Endodermal cell (in vitro differentiated cells): ENCODE measurements at places on chromosomes 1 and 21. TPM values are rescaled to one million over a fixed set of nuclear protein-coding genes. Genes with fewer than 3 reads are reported as not detected.

Gene TRIM46
- 4.2 and 5.1 TPM in 2 replicates for total RNA-seq

Gene FAM163A
- total RNA-seq: 0.12 TPM in 1 of 3 replicates, not detected in the others

Gene MANEAL
- total RNA-seq: 2.8 to 9.0 TPM (median 7.0 TPM) in 3 replicates

Gene SERTAD4
- total RNA-seq: 0.50 to 0.58 TPM (median 0.54 TPM) in 3 replicates

Gene CHD1L
- 107 to 127 TPM (median 117 TPM) in 3 replicates for total RNA-seq

DNA sequence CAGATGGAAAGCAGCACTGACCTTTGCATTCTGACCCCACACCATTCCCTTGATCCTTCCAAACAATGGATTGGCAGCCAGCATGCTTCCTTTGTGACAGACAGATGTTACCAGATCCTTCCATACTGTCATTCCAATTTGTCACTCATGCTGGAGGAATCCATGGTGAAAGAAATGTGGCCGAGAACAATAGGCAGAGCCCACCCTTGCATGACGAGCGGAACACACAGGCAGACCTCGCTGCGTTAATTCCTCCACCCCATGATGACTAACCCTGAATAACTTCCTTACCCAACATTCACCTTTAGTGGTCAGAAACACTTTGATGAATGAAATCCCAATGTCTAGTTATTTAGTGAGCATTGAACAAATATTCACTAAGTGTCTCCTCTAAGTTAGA lies 45.1 kb downstream of the PDPN start:
- DNase-seq: no peak

- no peak for DNase-seq
Measured at GRCh38 chr1:22133931-22134324, 9.0 kb downstream of the WNT4 start.

GRCh38 chr1:20903437-20903836 lies 116.3 kb upstream of the HP1BP3 start:
- DNase-seq: no peak

DNA sequence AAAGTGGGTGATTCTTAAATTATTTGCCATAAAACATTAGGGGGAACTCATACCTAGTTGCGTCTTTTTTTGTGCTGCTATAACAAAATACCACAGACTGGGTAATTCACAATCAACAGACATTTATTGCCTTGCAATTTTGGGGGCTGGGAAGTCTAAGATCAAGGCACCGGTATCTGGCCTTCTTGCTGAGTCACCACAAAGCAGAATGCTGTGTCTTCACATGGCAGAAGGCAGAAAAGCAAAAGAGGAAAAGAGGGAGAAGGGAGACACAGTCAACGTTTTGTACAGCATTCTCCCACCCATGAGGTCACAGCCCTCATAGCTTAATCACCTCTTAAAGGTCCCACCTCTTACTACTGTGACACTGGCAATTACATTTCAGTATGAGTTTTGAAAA lies 291.0 kb downstream of the CHRM3 start:
- no peak for DNase-seq

GRCh38 chr1:197557302-197557701 lies 218.0 kb downstream of the DENND1B start:
- DNase-seq: no peak

DNA sequence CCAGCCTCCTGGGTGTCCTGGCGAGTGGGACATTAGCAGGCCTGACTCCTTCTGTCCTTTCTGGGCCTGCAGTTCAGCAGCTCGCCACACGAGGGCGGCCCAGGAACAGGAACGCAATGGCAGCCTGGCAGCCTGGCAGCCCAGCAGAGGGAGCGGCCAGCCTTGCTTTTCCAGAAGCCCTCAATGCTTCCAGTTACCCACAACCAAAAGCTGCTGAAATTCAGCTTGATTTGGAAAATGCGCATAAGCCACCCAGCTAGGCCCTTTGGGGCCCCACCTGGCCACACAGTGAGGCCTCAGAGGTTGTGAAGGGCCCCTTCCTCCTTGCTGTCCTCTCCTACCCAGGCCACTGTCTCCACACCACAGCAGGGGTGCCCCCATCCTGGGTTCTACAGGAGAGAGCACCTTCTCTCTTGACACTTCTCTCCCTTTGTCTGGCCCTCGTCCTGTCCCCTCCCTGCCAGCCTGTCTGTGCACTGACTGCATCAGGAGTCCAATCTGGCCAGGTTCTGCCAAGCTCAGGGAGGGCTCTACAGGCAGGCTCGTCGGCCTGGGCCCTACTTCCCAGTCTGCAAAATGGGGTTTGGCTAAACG lies 103.4 kb upstream of the VAMP3 start:
- peak; percentile 99 for DNase-seq

DNA sequence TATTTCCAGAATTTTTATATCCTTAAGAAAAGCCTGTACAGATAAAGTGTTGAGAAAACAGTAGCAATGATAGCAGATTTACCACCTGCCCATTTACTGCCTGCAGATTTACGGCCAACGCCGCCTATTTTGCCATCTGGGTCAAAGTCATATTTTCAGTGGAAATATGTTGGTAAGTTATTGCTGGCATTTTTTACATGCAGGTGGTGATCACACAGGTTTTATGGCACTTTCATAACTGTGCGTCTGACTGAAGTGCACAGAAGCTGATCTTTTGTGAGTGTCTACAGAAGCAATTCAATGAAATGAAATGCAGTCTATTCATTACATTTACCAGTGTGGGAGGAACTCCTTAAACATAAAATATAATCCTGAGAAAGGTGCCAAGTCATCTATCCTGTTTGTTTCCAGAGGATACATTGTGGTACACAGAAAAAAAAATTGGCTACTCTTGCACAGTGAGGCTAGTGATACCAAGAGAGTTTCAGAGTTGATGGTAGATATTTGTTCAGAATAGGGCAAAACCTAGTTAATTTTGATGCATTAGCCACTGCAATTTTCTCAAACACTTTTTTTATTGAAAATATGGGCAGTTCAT lies 458.5 kb downstream of the NEGR1 start:
- no peak for DNase-seq

GRCh38 chr1:224435999-224436398 lies 1.4 kb upstream of the WDR26 start:
- no peak for DNase-seq

DNA sequence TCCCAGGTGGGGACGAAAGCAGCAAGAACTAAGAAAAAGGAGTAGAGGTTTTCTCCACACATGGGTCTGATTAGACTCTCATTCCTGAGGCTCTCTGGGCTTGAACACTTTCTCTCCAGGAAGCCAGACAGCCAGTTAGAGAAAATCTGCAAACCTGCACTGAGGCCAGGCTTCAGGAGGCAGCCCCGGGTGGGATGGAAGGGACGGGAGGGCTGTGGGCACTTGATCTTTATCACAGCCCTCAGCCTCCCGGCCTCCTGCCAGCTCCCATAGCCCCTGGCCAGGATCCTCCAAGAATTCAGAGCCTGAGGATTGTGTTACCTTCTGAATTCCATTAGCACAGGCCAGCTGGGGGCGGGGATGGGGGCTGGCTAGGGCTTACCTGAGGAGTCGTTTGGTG lies 40.1 kb downstream of the SERTAD4 start:
- peak; percentile 87 for DNase-seq

DNA sequence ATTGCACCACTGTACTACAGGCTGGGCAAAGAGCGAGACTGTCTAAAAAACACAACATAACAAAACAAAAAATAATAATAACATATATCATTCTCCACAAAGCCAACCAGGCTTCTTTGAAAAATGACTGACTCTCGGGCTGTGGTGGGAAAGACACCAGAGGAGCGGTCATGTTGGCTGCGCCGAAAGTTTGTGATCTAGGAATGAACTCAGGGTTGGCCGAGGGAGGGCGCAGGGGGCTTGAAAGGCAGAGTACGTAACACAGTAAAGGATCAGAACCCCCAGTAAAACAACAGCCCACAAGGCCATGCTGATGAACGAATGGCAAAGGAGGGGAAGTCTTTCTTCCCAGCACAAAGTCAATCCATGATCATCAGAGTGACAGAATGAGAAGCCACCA lies 4.7 kb downstream of the SLC35E2B start:
- DNase-seq: no peak

- no peak for DNase-seq
Measured at GRCh38 chr1:94332952-94333351, 85.2 kb upstream of the ABCD3 start.

GRCh38 chr1:206538086-206538770 lies 30.9 kb downstream of the RASSF5 start:
- DNase-seq: no peak

DNA sequence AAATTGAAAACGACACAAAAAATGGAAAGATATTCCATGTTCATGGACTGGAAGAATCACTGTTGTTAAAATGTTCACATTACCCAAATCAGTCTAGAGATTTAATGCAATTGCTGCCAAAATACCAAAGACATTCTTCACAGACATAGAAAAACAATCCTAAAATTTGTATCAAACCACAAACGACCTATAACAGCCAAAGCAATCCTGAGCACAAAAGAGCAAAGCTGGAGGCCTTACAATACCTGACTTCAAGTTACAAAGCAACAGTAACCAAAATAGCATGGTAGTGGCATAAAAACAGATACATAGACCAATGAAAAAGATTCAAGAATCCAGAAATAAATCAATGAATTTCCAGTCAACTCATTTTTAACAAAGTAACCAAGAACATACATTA lies 1077.3 kb downstream of the KCNT2 start:
- DNase-seq: no peak

DNA sequence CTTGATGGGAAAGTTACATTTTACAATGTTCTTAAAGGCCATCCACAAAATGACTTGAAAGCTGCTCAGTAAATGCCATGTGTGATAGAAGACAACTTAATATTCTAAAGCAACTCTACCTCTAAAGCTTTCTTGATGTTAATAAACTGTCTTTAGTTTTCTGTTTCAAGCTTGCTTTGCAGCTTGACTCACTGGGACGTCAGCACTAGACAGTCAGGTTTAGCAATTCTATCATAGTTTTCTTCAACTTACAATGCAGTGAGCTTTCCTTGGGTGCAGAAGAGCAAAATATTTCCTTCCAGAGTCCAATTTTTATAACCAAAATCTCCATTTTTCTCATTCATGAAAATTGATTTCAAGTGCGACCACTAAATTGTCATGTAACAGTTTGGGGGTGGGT lies 273.1 kb downstream of the NTNG1 start:
- DNase-seq: no peak

DNA sequence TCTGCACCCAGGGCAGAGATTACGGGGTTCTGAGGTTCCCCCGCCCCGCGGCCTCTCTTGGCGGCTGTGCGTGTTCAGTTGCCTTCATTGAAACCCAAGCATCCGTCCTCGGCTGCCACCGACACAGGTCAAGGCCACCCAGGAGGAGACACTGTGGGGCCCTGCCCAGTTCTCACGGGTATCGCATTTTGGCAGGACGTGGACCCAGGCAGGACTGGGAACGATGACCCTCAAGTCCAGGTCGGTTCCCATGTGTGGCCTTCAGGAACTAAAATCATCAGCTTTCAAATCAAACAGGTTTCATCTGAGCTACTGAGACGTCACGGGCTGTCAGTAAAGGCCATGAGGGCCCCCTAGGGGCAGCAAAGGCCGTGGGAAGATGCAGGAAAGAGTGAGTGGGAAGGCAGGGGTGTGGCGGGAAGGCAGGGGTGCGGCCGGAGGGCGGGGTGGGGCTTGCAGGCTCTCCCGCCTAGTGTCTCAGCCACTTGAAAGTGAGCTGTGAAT lies 7.0 kb upstream of the C1orf174 start:
- DNase-seq: peak; percentile 82

DNA sequence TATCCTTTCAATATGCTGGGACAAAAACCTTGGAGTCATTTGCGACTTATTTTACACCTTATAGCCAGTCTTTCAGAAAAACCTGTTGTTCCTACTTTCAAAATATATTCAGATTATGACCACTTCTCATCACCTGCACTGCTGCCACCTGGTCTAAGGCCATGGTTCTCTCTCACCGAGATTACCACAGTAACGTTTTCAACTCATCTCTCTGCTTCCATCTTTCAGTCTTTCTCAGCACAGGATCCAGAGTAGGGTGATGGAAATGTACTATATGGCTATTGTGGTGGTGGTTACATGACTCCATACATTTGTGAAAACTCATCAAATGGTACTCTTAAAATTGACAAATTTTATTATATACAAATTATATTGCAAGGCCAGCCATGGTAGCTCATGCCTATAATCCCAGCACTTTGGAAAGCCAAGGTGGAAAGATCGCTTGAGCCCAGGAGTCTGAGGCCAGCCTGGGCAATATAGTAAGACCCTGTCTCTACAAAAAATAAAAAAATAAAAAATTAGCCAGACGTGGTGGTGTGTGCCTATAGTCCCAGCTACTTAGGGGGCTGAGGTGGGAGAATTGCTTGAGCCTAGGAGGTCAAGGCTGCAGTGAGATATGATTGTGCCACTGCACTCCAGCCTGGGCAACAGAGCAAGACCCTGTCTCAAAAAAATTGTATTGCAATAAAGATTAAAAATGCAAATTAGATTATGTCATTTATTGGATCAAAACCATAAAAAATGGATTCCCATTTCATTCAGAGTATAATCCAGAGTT lies 120.9 kb upstream of the PPP2R5A start:
- no peak for DNase-seq

- no peak for DNase-seq
Measured at GRCh38 chr1:161728376-161729226, 7.3 kb downstream of the FCRLB start.

DNA sequence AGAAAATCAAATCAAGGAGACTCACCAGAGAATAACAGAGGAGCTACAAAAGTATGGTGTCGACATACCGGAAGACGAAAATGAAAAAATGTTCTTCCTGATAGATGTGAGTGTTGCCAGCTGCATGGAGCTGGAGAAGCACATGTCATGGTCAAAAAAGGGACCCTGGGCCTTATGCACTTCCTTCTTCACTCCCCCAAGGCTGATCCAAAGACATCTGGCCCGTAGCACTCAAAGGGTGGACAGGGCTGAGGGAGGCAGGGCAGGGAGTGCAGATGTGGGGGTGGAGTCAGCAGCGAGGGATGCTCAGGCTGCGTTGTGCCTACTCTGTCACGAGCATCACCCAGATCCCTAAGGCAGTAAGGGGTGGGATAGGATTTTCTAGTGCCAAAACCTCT lies 19.4 kb downstream of the MX1 start:
- DNase-seq: no peak

DNA sequence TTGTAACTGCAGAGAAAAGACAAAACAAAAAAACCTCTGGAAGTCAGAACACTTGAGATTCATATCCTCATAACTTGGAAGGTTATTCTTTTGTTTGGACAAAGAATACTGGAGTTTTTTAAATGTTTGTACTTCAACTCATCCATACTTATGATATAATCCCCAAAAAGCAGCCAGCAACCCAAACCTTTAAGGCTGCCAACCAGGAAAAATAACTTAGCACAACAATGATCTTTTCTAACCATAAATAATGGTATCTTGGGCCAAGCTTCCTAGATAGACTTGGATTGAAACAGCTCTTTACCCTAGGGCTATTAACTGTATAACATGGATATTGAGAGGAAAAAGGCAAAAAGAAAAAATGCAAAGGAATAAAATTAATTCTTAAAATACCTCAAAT lies 335.1 kb downstream of the LTN1 start:
- DNase-seq: no peak

- DNase-seq: no peak
Measured at GRCh38 chr1:112558634-112559033, 49.9 kb downstream of the WNT2B start.

DNA sequence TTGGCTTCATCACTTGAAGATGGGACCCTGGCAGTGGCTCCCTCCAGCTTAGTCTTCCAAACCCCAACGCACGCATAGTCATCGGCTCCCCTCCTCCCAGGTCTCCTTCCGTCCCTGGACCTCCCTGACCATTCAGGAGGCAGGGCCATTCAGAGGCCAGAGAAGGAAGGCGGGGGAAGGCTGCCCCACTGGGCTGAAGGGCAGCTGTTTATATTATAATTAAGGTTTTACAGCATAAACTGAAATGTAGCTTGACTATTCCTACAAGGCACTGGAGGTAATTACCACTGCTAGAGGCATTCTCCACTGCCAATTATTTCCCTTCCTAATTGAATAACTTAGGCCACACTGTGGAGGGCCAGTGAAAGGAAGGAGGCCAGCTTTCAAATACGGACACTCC lies 170.6 kb upstream of the PROX1 start:
- DNase-seq: no peak
